ENCODE measurements at places on chromosomes 6 and 20.

DNA sequence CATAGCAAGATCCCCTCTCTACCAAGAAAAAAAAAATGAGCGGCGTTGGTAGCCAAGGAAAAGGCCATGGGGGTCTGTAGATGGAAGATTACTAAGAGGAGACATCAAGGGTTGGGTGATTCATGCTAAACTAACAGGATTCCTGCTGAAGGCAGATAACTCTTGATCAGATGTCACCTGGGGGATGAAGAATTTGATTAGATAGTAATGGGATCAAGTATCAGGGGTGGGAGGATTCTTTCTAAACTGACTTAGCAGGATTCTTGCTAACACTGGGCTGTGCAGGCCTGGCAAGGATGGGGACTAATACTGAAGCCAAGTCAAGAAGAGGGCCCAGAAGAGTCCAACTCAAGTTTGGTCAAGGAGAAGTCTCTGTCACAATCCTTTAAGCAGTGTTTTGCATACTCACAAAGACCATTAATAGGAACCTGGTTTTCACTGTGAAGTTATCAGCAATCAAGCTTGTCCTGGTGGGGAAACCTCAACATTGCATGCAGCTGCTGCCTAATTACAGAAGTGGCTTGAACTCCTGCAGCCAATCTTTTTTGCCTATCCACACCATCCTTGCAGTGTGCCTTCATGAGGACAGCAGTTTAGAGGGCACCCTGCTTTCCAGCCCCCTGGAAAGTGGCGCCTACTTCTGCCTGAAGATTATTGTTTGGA is 61.3 kb downstream of the ANKRD6 start:
- no peak for DNase-seq

GRCh38 chr6:52718550-52718949 is 44.7 kb downstream of the GSTA2 start:
- DNase-seq, result no peak

DNA sequence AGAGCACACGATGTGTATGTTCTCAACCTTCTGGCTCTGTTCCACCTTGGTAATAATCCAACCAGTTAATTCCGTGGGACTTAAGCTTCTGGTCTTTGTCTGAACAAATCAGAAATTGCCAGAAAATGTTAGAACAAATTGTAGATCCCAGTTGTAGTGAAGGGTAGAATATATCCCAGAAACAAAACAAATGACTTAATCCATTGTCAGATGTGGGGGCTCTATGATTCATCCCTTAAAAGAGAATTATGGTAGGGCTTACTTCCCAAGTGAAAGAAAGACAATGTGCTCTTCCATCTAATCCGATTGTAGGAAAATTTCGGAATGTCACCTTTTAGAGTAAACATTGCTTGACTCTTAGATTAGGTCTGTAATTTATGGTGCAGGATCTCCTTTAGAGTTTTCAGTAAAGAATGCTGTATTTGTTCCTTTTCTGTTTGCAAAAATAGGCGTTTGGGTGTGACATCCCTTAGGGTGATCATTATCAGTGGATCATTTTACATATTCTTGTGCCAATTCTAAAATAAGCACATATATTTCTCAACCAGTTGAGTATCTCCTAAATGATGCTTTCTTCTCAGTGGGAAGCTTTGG is 234.5 kb upstream of the ZNF217 start:
- no peak for DNase-seq

DNA sequence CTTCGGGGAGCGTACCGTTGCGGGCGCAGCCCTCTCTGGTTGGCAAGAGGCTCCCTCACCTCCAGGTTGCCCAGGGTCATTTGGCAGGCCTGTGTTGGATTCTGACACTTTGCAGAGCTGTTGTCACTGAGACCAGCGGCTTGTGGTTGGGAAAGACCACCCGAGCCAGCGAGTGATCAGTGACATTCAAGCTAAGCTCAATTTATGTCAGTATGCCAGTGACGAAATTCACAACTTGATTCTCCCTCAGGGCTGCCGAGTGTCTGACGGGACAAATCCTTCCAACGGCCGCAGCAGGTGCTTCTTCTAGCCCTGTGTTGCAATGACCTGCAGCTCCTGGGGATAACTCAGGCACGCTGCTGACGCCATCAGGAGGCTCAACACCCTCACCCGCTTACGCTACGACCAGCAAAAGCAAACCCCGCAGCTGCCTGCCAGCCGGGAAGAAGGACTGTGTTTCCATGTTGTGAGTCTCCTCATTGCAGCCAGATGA is 16.9 kb upstream of the SLC22A2 start:
- no peak for DNase-seq

DNA sequence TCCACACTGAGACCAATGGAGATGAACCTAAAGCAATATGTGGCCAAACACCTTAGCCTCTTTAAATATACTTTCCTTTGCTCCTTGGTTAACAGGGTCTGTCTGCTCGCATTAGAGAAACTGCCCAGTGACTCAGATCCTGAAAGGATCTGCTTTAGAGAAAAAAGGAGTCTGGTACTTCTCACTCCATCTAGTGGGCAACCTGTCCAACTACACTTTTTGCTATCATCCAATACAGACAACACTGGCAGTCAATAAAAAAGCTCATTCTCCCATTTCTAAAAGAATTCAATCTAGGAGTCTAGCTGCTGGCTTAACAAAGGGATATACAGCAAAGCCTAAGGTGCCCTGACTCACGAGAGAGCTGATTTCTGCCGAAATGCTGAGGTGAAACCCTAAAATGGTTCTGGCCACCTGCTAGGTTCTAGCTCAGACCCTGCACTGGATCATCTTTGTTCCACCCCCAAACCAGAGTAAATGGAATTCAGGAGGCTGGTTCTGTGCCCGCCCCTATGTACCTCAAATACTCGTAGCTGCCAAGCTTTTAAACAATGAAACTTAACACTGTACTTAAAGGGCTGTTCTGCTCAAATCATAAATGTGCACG is 11.5 kb downstream of the GNL1 start:
- no peak for DNase-seq

- DNase-seq, result no peak
Observed at GRCh38 chr6:143485967-143486366, 25.6 kb downstream of the FUCA2 start.

DNA sequence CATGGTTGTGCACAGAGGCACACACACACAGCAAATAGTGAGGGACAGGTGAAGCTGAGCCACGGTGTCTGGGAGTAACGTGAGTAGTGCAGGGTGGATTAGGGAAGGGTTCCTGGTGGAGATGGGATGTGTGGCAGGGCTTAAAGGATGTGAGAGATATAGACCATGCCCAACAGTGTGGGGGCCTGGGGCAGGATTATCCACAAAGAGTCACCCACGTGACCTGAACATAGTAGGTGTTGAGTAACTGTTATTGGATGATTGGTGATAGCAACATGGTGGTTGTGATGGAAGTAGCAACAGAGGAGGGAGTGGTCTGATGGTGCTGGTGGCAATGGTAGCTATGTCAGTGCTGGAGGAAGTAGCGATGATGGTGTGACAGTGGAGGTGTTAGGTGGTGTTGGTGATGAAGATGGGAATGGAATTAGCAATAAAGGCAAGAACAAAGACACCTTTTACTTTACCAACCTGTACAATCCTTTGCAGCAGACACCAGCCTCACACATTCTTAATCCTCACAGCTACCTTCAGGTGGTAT is 135.1 kb downstream of the MRPL14 start:
- no peak for DNase-seq

GRCh38 chr6:154592199-154592860 is 81.8 kb upstream of the CNKSR3 start:
- DNase-seq, result no peak

Measured in stimulated activated CD4-positive, alpha-beta T cell treated with anti-CD3 and anti-CD28 coated beads, Interleukin-4, amount 100 ng/mL, for 1 hour (primary cell).